ENCODE measurements at places on chromosomes 3 and 15.

GRCh38 chr3:142915636-142916035, 26.8 kb upstream of the PCOLCE2 start:
- no peak for DNase-seq

GRCh38 chr15:62976301-62976881, 66.2 kb upstream of the TPM1 start:
- DNase-seq, result no peak

DNA sequence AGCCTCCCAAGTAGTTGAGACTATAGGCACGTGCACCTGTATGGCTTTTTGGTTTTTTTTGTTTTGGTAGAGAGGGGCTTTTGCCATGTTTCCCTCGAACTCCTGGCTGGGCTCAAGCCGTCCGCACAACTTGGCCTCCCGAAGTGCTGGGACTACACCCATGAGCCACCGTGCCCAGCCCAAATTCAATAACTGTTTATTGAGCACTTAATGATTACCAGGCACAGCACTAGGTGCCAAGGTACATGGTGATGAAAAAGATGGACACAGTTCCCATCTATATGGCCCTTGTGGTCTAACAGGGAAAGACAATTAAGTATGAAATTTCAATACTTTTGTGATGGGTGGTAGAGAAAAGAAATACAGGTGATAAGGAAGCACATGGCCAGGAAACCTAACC, 35.8 kb upstream of the ZNF148 start:
- DNase-seq, result no peak

GRCh38 chr3:25294169-25294805, 133.8 kb upstream of the RARB start:
- no peak for DNase-seq

GRCh38 chr3:10855871-10856662, 40.0 kb downstream of the SLC6A11 start:
- no peak for DNase-seq

DNA sequence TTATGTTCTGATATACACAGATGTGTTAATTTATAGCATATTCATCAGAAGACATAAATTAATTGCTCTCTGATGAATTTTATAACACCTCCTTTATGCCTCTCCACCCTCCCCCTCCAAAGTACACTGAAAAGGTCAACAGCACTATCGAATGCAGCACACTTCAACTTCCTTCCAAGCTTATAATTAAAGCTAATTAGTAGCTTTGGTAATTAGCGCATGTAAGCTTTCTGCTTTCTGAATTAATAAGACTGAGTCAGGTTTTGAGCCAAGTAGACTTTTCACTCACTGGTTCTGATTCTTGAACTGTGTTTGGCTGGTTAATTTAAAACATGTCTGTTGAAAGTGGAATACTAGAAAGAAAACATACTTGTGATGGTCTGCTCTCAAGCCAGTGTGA, 760.8 kb upstream of the CFAP20DC start:
- DNase-seq, result no peak

- peak; percentile 43 for DNase-seq
Measured at GRCh38 chr3:14791343-14791945, 27.3 kb upstream of the FGD5 start.

- no peak for DNase-seq
Measured at GRCh38 chr3:180749322-180749721, 70.0 kb upstream of the CCDC39 start.

GRCh38 chr3:38274864-38275649, 7.0 kb upstream of the SLC22A14 start:
- no peak for DNase-seq

- no peak for DNase-seq
Measured at GRCh38 chr3:53815067-53815466, 31.2 kb downstream of the CHDH start.

DNA sequence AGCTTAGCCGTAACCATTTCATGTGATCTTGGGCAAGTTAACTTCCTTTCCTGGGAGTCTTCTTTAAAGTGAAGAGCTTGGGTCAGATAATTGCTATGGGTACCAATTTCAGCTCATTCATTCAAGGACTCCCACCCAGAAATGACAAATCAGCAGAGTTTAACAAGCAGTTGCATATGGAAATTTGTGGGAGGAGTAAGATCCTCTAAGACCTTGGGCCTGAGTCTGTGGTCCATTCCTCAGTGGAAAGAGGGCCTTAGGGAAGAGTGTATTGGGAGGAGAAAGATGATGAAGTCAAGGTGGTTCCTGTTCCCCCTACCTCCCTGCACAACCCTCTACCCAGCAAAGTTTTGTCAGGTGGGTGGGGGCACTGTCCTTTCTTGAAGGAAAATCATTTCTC, 42.1 kb downstream of the RBP2 start:
- no peak for DNase-seq

GRCh38 chr15:43292375-43293078, 25.8 kb upstream of the TGM5 start:
- DNase-seq, result no peak

- DNase-seq, result no peak
Measured at GRCh38 chr3:120726791-120727190, 15.5 kb downstream of the RABL3 start.

- DNase-seq, result no peak
Measured at GRCh38 chr15:31461375-31461774, 134.7 kb downstream of the KLF13 start.

DNA sequence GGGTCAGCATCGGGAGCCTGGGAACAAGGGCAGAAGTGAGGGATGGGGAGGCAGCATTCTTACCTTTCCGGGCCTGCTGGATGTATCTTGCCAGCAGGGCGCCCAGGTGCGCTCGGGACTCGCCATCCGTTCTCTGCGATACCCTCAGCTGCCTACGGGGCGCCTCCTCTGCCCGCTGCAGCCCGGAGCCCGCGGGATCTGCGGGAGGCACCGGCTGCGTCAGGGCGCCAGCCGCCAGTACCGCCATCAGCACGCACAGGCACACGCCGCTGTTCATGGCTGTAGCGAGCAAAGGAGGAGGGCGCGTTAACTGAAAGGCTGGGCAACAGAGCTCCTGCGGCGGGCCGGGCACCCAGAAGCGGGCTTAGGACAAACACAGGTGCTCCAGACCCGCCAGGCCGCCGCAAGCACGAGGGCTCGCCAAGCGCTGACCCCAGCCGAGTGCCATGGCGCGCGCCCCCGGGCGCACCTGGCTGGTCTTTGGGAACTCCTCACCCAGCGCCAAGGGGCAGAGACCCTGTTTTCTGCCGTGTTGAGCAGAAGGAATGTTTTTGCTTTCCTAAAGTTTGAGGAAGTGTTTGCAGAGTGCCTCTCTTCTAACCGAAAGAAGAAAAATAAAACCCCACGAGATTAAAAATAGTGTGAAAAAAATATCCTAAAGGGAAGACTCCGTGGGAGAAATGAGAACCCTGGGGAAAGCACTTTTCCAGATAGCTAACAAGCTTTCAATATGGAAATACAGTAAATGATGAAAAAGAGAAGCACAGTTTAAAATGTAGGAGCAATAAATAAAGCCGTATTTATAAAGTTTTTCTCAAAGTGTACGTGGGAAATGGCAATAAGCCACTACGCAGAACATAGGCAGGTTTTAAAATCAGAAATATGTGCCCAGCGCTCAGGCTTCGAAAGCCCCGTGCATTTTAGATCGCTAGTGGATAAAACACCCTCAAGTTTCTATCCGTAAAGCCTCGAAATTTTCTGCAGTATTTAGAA, 2.3 kb downstream of the CCK start:
- no peak for DNase-seq

GRCh38 chr3:59372346-59372745, 322.5 kb upstream of the CFAP20DC start:
- DNase-seq, result no peak

- no peak for DNase-seq
Measured at GRCh38 chr3:176428552-176428951, 768.7 kb downstream of the TBL1XR1 start.

DNA sequence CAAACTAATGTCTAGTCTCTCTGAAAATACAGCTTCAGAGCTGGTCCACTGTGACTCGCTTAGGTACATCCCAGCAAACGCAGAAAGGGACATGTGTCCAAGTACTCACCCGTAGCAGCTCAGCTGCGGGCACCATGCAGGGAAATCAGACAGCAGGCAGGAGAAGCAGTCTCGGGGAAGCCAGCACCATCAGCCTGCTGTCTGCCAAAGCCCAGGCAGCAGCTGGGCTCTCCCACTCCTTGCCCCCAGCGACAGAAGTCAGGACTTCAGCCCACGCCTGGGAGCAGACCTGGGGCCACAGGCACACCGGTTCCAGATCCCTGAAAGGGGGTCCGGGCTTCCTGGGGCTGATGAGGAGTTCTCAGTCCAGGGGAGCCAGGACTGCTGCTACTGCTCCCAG, 34.9 kb downstream of the SEMA5B start:
- DNase-seq, result no peak

GRCh38 chr15:62897634-62898033, 144.9 kb upstream of the TPM1 start:
- no peak for DNase-seq

DNA sequence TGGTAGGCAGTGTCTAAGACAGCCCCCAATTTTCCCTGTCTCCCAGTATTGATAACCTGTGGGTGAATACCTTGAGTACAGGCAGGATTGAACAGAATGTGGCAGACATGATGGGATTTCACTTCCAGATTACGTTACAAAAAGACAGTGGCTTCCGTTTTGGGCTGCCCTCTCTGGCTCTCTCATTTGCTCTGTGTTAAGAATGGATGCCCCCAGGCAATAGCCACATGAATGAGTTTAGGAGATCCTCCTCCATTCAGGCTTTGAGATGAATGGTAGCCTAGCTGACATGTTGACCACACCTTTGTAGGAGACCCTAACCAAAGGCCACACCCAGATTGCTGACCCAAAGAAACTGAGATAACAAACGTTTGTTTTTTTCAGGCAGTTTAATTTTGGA, 34.3 kb downstream of the UBXN7 start:
- no peak for DNase-seq

DNA sequence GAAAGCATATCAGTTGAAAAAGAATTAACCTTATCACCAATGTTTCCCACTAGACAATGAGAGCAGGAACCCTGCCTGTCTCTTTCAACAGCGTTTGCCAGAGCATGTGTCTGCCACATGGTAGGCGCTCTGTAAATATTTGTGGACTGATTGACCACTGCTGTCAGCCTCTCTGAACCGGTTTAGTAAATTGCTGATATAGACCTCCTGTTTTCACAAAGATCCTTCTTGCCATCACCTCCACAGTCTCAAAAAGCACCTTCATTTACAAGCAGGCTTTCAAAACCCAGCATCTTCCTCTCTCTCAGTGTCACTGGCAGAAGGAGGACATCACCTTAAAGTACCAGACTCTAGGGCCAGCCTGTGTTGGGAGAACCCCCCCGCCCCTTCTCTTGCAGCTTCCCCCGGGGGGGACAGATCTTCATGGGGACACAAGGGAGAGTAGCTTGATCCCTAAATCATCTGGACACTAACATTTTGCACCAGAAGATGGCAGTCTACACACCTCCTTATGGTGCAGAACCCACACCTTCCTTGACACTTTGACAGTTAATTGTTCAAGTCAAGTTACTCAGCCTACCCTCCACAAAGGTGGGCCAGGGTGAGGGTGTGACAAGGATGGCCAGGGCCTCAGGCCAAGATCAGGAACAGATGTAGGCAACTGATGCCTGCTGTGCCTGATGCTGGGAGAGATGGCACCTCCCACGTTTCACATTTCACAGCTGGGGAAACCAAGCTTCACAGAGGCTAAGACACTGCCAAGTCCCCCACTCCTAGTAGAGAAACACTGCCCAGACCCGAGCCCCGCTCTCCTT, 37.8 kb upstream of the USP3 start:
- DNase-seq, result peak; percentile 83

GRCh38 chr3:159787794-159788205, 200.8 kb upstream of the IL12A start:
- no peak for DNase-seq

DNA sequence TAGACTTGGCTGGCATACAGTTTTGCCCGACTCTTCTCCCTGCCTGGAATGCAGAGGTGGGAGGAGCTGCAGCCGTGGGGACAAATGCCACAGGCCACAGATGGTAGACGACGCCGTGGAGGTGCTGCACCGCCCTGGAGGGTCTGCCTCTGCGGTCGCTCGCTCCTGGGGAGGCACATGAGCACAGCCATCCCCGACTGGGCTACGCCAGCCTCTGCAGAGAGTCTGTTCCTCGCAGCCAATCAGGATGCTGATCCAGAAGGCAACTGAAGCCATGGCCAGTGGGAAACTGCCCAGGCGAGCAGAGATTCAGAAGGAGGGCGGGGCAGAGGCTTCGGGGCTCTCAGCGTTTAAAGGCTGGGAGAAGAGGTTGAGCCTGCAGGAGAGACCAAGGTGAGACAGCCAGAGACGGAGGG, 11.9 kb upstream of the LRRC15 start:
- no peak for DNase-seq

DNA sequence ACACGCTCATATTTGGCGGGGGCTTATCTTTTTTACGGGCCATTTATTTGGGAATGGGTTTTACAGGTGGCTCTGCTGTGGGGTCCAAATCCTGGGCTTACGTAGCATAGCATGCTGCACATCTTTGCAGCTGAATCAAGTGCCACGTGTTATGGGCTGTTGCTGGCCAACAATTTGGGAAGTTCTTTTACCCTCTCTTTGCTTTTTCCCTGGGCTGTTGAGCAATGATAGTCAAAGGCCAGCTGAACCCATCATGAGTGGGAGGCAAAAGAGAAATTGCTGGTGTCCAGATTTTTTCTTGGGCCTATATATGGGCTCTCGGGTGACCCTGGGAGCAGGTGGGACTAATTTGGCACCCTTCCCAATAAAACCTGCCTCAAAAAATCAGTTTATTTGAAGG, 209.3 kb upstream of the SATB1 start:
- DNase-seq, result no peak

DNA sequence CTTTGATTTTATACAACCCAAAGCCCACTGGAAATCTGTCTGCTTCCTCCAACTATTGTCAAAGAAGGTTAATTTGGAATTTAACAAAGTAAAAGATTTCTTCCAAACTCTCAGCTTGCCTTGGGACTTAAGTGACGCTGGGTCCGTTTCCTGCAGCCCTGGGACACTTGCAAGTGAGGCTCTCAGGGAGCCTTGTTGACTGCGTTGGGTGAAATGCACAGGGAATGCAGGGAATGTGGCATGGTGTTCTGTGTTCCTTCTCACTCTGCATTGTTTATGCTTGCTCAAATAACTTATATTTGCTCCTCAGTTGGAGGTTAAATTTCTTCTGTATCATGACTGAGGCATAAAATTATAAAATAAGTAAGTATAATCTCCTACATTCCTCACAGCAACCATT, 60.9 kb upstream of the TJP1 start:
- no peak for DNase-seq

GRCh38 chr15:83174891-83175290, 32.7 kb downstream of the HDGFL3 start:
- DNase-seq, result no peak

- DNase-seq, result no peak
Measured at GRCh38 chr3:113649174-113649845, 47.1 kb downstream of the USF3 start.
